ENCODE measurements at places on chromosomes 5 and 9.

GRCh38 chr5:140202078-140202477 lies 27.1 kb downstream of the CYSTM1 start:
- DNase-seq, result no peak

DNA sequence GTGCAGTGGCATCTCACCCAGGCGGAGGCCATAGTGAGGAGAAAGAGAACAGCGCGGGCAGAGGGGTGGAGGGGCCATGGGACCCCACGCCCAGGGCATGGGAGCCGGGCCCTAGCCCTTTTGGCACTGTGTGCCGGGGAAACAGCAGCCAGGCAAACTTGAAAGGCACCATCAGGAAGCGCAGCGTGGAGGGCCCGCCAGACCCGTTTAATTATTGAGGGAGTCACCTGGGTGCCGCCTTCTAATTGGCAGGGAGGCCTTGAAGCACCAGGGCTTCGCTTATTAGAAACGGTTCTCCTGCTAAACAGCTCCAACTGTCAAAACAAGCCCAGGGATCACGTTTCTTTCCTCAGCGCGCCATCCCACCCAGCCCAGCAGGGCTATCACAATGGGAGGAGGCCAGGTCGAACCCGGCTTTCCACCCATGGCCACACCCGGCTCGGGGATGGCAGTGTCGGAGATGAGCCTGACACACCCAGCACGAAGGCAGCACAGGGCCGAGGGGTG lies 104.6 kb upstream of the SARDH start:
- no peak for DNase-seq

DNA sequence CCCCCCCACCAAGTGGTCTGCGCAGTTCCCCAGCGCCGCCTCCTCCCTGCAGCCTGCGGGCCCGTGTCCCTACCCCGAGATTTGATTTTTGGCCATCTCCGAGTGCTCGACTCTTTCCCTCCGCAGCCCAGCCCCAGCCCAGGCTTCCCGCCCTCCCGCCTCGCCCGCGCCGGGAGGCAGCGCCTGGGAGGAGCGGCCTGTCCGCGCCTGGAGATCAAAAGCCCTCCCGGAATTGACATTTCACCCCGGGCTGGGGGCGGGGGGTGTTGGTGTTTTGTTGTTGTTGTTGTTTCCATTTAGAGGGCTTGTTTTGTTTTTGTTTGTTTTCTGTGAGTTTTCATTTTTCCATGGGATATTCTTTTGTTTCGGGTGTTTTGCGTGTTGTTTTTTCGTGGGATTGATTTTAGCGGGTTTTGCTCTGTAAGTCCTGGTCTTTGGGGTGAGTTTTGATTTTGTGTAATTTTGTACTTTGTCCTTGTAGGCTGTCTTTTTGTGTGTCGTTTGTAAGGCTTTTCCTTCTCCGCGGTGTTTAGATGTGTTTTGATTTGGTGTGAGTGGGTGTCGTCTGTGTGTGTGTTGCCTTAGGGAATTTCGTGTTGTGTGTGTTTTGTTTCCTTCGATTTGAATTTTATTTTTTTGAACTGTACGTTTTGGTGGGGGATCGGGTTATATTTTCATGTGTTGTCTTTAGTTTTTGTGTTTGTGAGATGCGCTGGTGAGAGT lies 1.7 kb upstream of the PAX5 start:
- DNase-seq, result no peak

DNA sequence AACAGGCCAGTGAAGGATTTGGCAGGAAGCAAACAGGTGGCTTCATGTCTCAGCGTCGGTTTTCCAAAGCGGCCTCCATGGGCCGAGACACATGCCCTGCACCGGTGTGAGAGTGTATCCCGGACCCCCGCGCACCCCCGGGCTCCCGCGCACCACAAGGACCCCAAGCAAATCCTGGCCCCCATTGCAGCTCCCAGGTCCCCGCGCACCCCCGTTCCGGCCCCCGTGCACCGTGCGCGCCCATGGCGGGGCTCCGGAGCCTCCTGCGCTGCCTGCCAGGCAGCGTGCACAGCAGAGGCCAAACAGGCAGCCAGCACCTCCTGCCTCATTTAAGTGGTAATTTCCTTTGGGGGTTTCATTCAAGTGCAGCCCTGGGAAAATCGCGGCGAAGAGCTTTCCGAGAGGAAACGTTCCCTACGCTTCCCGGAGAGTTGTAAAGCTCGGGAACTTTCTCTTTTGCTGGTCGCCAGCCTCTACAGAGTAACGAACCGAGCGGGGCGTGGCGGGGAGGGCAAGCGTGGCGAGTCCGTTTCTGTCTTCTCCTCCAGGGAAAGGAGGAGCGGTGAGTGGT lies 145.5 kb upstream of the SLC24A2 start:
- no peak for DNase-seq

- no peak for DNase-seq
These were observed 31.7 kb downstream of the GLT6D1 start for GRCh38 chr9:135607401-135608293.

DNA sequence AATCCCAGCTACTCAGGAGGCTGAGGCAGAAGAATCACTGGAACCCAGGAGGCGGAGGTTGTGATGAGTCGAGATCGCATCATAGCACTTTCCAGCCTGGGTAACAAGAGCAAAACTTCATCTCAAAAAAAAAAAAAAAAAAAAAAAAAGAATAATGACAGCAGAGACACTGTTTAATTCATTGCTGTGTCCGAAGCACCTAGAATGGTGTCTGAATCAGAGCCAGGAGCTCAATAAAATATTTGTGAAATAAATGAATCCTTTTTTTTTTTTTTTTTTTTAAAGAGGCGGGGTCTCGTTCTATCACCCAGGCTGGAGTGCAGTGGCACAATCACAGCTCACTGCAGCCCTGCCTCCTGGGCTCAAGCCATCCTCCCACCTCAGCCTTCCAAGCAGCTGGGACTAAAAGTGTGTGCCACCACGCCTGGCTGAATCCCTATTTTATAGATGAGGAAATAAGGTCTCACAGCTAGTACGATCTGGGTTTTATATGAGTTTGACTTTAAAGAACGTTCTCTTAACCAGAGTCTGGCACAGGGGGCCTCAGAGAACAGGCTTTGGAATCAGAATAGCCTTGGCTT lies 47.8 kb downstream of the THOC3 start:
- no peak for DNase-seq

DNA sequence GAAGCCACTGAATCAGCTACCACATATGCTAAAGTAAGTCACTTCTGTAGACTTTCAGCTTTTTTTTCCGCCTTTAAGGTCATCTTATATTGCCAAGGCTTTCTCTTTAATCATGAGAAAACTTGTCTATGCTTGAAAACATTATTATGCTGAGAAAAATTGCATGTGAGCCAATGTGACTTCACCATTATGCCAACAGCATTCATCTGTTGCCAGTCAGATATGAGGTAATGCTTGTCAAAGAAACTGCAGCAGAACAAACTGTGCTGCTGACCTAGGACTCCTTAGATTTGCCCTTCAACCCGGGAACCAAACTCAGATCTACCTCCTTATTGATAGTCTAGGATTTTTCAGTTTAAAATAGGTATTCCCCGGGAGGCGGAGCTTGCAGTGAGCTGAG lies 34.3 kb downstream of the SLC44A1 start:
- no peak for DNase-seq

GRCh38 chr5:135541807-135542502 lies 6.2 kb upstream of the NEUROG1 start:
- DNase-seq, result no peak

DNA sequence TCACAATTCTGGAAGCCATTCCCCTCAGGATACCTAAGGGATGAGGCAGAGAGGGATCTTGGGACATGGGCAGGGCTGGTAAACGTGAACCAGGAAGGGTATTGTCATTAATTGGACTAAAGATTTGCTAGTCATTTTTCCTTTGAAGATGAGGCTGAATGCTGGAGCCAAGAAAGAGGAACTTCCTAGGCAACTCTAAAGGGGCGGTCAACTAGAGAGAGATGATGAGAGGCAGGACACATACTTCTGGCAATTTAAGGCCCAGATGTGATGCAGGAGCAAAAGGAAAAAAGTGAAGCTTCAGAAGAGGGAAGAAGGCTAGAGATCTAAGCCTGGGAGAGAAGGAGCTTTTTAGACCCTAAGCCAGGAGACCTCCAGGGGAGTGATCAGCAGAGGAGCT lies 5.6 kb downstream of the GBA2 start:
- no peak for DNase-seq

GRCh38 chr5:124580925-124581737 lies 165.3 kb downstream of the ZNF608 start:
- no peak for DNase-seq
